CD4-positive, alpha-beta T cell treated with Interleukin-1 beta for 1 hour (primary cell): ENCODE measurements at places on chromosomes 5 and 9.

DNA sequence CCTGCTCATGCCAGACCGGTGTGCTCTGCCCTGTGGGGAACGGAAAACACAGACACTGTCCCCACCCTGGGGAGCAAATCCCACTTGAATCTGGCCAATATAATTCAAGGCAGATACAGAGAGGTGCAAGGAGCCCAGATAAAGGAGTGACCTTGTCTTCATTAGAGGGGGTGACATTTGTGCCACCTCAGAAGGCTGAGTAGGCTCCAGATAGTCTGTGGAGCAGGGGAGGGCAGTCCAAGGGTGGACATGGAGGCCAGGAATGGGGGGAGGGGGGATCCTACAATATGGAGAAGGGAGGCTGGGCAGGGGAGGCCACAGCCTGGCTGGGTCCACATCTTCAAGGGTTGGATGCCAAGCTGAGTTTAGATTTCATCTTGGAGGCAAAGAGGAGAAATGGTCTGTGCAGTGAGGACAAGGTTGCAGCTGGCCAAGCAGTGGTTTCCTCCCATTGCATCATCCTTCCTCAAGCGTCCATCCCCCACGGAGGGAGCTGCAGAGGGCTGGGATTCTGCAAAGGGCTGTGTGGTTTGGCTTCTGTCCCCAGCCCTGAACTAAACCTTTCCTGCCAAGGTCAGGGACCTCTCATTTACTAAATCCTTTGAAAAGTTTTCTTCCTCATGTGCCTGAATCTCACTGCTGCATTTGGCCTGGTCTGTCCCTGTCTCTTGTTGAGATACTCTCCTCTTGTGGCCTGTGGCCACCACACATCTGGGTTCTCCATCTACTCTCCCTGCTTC is 60.1 kb downstream of the GALNT12 start:
- no peak for DNase-seq

DNA sequence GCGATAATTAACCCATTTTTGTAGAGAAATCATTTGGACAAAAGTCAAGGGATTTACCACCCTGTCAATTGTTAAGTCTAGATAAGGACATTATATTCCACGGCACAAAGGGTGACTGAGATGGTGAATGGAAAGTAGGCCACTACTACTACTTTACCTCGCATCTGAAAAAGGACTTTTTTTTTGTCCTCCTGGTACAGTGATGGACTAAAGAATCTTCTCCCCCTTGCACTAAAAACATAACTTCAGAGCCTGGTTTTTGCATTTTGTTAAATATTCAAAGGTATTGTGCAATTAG is 147.5 kb downstream of the EBF1 start:
- no peak for DNase-seq

DNA sequence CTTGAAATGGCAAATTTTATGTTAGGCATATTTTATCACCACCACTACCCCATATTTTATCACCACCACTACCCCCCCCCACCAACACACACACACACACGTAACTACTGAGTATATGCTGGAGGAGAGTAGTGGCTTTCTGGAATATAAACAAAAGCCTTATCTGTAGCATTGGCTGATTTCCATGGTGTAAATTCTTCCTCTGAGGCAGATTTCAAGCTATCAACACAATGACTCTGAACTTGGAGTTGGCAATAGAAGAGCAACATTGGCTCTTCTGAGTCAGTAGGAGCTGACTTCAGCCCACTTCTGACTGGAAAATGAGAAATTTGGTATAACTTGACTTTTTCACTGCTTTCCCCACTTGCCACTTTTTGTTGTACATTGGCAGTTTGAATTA is 143.0 kb downstream of the CAVIN4 start:
- DNase-seq = no peak

DNA sequence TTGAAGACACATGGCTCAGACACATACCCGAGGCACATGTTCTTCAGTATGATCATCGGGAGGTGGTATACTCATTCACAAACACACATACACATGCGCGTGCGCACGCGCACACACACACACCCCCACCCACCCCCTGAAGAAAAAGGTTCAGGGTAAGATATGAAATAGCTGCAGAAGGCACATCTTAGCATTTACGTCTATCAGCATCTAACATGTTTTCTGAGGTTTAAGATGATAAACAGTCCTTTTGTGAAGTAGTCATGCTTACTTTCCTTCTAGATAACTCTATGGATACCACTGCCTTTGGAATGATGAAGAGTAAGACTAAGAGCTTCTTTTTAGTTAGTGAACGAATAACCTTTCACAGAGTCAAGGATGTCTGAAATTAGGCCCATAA is 105.1 kb upstream of the GNA14 start:
- DNase-seq = no peak
